KG1 (cell line): ENCODE measurements at places on chromosomes 2 and 18.

DNA sequence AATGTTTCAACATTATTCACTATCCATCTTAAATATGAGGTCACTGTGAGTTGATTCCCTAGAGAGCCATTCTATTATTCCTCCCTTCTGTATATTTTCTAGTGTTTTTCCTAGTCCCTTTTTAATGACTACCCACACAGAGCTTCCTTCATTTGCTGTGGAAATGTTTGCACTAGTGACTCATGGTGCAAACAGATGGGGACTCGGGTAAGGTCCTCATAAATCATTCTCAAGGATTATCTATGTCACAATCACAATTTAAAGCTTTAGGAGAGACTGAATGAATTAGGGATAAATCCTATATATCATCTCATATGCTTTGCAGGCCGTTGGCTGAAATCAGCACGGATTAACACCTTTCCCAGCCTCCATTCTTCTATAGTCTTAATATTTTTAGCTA is 159.6 kb downstream of the DCC start:
- DNase-seq, result no peak

GRCh38 chr18:44245019-44245418 is 435.7 kb upstream of the SETBP1 start:
- DNase-seq, result no peak

- no peak for DNase-seq
Observed at GRCh38 chr2:143144813-143145455, 15.7 kb downstream of the ARHGAP15 start.

DNA sequence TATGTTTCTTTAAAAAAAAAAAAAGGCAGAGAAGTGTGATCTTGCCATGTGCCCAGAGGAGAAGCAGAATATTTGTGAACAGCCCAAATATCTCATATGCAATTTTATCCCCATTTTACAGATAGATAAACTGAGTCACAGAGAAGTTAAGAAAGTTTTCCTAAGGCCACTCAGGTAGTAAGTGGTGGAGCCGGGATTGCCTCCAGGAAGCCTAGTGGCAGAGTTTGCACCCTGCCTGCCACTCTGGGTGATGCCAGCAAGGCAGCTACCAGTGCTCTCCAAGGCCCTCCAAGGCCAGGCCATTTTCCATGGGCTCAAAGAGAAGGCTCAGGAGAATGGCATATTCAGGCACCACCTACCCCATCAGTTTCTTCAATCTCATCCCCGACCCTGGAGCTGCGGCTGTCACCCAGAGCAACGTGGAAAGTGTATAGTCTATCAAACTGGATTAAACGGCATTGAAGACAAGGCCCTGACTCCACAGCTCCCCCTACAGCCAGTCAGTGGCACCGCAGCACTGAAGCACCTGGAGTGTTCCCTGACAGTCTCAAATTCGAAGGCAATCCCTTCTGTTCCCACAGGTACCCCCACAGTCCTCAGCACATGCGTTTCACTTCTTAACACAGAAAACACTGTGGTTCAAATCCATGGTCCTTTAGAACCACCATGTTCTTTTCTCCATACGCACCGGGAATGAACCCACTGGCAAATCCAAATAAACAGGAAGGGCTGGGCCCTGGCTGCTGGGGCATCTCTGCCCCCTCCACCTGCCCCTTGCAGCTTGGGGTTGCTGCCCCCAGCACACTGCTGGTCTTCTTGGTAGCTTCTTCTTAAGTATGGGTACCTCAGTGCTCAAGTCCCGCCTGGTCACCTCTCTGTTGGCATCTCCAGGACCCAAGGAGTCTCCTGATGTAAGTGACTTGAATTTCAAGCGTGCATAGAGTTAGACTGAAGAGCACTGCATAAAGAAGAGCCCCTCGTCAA is 175.3 kb downstream of the INHBB start:
- DNase-seq, result peak; percentile 11

- DNase-seq, result no peak
Observed at GRCh38 chr2:150778828-150779227, 291.4 kb upstream of the RND3 start.
